ENCODE measurements at places on chromosomes 2 and 18. TPM values are rescaled to one million over a fixed set of nuclear protein-coding genes. Genes with fewer than 3 reads are reported as not detected.

DNA sequence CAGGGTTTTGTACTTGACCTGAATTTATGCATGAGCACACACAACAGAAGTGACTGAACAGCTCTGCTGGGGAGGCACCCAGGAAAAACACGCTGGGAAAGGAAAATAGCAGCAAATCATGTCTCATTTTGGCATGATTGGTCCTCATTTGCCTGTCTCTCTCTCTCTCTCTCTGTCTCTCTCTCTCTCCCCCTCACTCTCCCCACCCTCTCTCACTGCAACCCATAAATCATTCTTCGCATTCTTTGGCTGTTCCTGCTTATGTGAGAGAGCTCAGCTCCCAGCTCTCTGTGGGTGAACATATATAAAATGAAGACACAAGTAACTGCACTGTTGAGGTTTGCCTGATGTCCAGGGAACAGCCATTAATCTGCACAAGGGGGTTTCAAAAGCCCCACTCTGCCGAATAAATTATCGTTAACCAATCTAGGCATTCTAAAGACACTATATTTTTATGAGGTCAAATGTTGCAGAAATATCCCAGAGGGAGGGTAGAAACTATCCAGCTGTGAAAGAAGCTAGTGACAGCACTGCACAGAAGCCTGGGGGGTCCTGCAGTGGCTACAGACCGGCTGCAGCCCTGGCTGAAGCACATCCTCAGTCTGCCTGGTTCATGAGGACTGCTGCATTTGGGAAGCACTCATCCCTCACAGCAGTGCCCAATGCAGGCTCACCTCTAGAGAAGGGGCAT is 260.3 kb downstream of the AFF3 start:
- no peak for DNase-seq

GRCh38 chr2:6993229-6993640 is 76.0 kb downstream of the RNF144A start:
- no peak for DNase-seq

DNA sequence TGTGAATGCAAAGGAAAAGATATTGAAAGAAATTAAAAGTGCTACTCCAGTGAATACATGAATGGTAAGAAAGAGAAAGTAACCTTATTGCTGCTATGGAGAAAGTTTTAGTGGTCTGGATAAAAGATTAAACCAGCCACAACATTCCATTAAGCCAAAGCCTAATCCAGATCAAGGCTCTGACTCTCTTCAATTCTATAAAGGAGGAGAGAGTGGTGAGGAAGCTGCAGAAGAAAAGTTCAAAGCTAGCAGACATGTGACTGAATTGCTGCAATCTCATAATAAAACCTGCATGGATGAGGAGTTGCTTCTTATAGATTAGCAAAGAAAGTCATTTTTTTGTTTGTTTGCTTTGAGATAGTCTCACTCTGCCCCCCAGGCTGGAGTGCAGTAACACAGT is 130.2 kb downstream of the DNAH6 start:
- no peak for DNase-seq

DNA sequence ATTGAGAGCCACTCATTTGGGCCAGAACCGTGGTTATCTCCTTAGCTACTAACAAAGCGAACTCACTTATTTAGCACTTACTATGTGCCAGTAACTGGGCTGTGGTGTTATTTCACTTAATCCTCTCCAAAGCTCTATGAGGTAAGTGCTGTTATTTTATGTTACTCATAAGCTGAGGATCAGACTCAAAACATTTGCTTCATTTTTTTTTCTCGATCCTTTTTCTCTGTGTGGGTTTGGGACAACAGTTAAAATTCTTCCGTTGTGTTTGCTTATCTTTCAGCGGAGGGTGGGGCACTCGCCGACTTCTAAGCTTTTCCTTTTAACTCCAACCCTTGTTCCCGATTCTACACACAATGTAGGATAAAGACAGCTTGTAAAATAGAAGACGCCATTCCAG is 52.8 kb downstream of the TMEM178A start:
- peak; percentile 31 for DNase-seq

- no peak for DNase-seq
Observed at GRCh38 chr2:31440764-31441163, 26.2 kb upstream of the XDH start.

- no peak for DNase-seq
Observed at GRCh38 chr2:56534321-56534720, 350.5 kb downstream of the CCDC85A start.

GRCh38 chr2:77520641-77521547 is 1.3 kb downstream of the LRRTM4 start:
- no peak for DNase-seq

DNA sequence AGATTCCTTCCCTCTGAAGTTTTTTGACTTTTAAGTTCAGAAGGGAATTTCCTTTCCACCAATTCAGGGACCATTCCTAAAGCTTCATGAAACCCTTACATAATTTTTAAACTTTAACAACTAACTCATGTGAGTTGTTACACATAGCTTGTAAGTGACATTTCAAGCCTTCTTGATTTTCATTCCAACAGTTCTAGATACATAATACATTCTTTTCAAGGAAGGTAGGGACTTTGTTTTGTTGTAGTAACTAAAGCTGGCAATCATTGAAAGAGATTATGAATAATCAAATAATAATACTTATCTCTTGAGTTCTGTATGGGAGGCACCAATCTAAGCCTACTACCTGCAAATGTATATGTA is 45.4 kb downstream of the SETBP1 start:
- no peak for DNase-seq

DNA sequence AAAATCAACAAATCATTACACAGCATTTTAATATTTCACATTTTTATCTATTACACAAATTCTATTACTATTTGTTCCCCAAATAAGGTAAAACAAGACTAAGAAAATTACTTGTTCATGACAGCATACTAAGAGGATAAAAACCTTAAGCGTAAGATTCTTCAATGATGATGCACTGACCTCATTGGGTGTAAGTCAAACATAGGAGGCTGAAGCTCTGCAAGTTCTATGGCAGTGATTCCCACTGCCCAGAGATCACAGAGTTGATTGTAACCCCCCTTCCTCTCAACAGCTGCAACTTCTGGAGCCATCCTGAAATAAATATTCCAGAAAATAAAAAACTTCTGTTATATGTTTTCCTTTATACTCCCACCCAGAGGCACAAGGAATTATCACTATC is 82.2 kb upstream of the CDKL4 start:
- DNase-seq: no peak

GRCh38 chr2:223688094-223688835 is 86.1 kb upstream of the SCG2 start:
- no peak for DNase-seq

- no peak for DNase-seq
Observed at GRCh38 chr2:135202751-135203150, 150.7 kb downstream of the RAB3GAP1 start.

Gene DLX1
- total RNA-seq: not detected

Gene NLRC4
- 0.15 TPM for total RNA-seq

Gene SLC39A6
- 41.7 TPM for total RNA-seq
